Stimulated activated CD8-positive, alpha-beta memory T cell treated with anti-CD3 and anti-CD28 coated beads, Interleukin-7, amount 100 ng/mL, for 1 hour (primary cell): ENCODE measurements at places on chromosomes 2 and 18.

GRCh38 chr2:101733257-101733993, 35.9 kb downstream of the MAP4K4 start:
- DNase-seq, result no peak

- no peak for DNase-seq
Measured at GRCh38 chr2:3789256-3789655, 85.9 kb downstream of the DCDC2C start.

DNA sequence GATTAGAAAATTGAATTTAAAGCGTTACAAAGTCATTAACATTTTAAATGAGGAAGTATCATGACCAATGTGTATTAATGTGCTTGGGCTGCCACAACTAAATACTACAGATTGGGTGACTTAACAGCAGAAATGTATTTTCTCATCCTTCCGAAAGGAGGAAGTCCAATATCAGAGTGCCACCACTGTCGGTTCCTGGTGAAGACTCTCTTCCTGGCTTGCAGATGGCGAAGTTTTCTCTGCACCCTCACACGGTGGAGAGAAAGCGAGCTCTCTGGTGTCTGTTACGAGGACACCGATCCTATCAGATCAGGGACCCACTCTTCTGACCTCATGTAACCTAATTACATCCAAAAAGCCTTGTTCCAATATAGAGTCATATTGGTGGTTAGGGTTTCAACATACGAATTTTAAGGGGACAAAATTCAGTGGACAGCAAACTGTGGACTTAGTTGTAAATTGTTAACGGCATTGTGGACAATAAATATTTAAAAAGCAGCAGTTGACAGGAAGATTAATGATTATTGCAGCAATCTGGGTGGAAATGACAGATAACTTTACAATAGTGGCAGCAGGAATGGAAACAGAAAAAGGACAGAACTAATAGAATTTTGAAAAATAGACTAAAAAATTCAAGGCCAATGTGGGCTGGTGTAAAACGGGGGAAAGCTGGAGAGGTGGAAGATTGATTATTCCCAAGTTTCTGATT, 35.1 kb upstream of the CYRIA start:
- no peak for DNase-seq

GRCh38 chr2:163644238-163644637, 91.6 kb downstream of the FIGN start:
- DNase-seq, result no peak

DNA sequence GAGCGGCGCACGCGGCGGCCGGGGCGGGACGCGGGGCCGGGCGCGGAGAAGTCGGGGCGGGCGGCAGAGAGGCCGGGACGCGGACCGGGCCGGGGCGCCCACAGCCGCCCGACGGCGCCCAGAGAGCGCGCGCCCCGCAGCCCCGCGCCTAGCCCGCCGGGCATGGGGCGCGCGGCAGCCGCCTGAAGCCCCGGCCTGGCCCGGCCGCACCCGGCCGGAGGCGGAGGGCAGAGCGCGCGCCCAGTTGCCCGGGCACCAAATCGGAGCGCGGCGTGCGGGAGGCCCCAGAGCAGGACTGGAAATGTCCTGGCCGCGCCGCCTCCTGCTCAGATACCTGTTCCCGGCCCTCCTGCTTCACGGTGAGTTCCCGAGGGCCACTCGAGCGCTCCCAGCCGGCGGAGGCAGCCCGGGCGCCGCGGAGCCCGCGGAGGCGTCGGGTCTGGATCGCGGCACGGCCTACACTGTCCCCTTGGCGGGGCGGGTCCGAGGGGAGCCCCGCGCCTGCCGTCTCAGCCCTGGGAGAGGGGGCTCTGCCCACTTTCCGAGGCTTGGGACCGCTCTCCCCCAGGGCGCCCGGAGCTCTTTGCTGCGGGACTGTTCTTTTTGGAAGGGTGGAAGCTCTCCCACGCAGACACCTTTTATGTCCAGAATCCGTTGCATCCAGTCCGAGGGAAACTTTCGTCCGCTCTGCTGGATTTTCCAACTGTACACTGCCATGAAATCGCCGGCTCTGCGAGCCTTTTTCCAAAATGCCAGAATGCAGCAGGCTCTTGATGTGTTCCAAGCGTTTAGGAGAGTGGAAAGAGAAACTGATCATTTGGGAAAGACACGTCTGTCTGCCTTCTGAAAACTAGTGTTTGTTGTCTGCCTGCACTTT, 484 bp downstream of the APCDD1 start:
- no peak for DNase-seq

- peak; percentile 14 for DNase-seq
Measured at GRCh38 chr2:230714136-230714480, 1.5 kb downstream of the CAB39 start.

GRCh38 chr2:217338306-217338916, 478.5 kb upstream of the TNP1 start:
- no peak for DNase-seq

- DNase-seq, result no peak
Measured at GRCh38 chr2:231222318-231223000, 24.0 kb downstream of the ARMC9 start.

DNA sequence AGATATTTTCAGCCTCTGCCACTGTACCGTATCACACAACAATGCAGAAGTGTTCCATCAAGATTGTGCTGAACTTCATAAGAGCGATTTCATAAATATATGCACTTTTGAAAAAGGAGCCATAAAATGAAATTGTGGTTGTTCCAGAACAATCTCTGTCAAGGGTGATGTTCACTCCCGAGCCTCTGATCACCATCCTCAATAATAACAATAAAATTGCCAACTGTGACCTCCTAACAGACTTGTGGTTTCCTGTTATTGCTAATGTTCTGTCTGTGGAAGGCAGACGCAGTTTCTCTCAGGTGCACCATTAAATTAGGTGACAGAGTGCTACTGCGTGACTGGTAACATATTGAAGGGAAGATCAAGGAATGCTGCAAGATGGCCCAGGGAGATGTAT, 383.7 kb downstream of the SOCS6 start:
- DNase-seq, result no peak

GRCh38 chr2:190999949-191000665, 13.9 kb downstream of the STAT1 start:
- DNase-seq, result no peak

DNA sequence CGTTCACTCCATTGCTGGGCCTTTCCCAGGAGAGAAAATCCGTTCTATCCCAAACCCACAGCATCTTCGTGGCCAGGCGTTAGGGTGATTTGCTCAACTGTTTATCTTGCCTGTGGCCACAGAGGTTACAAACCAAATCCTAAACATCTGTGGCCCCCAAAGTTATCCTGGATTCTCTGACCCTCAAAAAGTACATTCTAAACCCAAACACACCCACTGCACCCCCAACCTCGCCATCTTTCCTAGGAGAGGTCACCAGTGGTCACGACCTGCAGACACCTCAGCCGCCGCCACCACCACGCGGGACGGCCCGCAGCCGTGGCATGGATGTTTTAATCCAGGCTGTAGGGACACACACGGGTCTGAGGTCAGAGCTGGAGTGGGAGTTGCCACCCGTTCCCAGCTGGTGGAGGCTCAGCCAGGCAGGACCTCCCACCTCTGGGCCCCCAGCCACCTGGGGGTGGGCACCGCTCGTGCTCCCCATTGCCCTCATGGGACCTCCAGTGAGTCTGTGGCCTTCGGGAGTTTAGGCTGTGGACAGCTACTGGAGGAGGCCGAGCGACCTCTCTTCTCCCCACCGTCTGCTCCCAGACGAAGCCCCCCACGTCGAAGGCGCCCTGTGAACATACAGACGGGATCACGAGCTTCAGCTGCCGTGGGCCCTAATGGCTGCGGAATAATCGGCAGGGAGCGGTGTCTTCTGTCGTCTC, 72.0 kb downstream of the KCNG2 start:
- no peak for DNase-seq

GRCh38 chr2:68653538-68653982, 10.2 kb downstream of the PROKR1 start:
- DNase-seq, result peak; percentile 13

DNA sequence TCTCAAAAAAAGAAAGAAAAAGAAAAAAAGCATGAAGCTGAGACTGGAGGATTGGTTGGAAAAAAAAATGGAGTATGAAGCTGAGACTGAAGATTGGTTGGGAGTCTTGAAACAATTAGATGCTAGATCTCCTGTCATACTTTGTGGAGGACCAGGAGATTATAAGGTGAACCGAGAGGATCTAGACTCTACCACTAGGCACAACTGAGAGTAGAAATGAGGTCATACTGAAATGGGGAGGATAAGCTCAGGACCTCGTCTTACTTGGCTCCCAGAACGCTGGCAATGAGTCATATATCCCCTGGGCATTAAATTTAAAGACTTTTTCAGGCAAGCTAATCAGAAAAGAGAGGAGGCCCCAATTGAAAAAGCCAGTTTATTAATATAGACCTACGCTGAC, 3.3 kb upstream of the ORC2 start:
- DNase-seq, result no peak

DNA sequence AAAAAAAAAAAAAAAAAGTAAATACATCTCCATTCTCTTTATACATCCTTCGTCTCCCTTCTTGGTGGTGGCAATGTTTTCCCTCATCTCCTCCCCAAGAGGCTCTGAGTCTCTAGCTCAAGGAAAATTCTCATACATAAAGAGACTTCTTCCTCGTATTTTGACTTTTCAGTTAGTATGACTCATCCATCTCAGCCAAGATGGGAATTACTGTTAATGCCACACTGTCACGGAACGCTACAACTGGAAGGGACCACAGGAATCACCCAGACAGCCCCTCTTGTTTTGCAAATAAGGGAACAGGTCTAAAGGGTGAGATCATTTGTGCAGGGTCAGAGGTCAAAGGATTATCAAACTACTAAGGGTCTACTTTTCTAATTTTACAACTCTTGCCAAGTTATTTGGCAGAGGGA, 19.5 kb downstream of the NFE2L2 start:
- DNase-seq, result no peak

GRCh38 chr18:79019881-79020280, 40.3 kb downstream of the SALL3 start:
- no peak for DNase-seq

- no peak for DNase-seq
Measured at GRCh38 chr18:79657342-79657996, 22.1 kb upstream of the CTDP1 start.

DNA sequence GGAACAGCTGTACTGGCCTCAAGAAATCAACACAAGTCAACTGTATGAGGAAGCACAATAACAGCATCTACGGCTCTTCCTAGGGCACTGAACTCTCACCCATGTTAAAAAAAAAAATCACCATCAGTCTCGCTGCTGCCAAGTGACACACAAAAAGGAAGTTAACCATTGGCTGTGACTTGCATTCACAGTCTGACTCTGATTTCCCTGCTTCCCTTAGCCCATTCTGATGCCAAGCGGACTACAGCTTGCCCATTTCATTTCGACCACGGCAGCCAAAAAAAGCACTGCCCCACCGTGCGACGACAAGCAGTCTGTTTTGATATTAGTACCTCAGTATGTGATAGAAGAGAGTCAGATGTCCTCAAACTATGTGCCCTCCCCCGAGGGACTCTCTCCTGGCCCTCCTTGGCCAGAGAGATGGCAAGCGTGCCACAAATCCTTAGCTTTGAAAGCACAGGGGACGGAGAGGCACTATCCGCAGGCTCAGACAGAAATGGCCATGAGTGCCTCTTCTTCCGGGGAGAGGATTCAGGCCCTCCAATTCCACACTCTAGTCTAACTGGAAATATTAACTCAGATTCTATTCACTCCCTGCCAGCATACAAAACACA, 250.0 kb downstream of the TCF4 start:
- no peak for DNase-seq

DNA sequence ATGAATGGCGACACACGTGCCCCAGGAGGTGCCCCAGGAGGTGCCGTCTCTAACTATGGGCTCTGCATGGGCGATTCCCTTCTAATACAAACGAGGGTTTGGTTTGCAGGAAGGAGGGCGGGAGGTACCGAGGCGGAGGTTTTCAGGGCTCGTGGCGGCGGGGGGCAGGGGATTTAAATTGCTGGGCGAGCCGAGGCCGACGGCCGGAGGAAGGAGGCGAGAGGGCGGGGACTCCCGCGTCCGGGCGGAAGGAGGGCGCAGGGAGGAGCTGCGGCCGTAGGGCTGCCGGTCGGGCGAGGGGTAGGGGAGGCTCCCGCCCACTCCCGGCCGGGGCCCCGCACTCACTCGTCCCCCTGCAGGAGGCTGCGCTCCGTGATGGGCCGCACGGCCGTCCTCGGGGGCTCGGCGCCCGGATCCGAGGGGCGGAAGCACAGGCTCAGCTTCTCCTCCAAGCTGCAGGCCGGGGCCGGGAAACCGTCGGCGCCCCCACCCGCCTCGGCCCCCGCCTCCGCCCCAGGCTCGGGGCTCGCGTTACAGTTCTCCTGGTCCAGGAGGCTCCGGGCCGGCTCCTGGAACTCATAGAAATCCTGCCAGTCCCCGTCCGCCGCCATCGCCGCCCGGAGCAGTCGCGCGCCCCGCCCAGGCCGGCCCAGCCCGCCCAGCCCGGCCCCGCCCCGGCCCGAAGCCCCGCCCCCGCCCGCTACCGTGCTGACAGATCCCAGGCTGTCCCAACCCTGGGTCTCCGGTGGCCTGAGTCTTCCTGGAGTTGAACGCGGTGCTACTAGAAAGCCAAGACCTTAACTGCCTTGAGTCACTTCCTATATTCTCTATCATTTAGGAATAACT, at the start of gene FEZ2:
FEZ2 (minus strand) TSS at position 637 of the 846 bp plus-strand sequence; CDS start at position 611, 26 bp downstream.
- peak; percentile 26 for DNase-seq

- DNase-seq, result no peak
Measured at GRCh38 chr18:62617793-62618591, 95.2 kb downstream of the ZCCHC2 start.

- no peak for DNase-seq
Measured at GRCh38 chr2:68088940-68089339, 26.1 kb upstream of the C1D start.

DNA sequence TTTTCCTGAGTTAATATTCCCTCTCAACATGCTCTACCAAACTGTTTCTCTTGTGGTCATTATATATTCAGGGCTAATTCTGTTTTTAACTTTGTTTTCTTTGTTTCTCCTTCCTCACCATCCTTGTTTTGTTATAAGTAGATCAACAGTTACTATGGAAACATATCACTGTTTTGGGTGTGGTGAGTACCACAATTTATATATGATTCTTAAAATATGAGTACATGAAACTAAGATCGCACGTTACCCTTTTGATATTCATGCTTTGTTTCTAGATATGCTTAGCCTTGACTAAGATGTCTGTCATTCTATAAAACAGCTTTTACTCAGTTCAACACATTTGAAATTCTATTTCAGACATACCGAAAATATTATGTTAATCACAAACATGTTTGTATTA, 232.3 kb upstream of the ITGA4 start:
- no peak for DNase-seq

DNA sequence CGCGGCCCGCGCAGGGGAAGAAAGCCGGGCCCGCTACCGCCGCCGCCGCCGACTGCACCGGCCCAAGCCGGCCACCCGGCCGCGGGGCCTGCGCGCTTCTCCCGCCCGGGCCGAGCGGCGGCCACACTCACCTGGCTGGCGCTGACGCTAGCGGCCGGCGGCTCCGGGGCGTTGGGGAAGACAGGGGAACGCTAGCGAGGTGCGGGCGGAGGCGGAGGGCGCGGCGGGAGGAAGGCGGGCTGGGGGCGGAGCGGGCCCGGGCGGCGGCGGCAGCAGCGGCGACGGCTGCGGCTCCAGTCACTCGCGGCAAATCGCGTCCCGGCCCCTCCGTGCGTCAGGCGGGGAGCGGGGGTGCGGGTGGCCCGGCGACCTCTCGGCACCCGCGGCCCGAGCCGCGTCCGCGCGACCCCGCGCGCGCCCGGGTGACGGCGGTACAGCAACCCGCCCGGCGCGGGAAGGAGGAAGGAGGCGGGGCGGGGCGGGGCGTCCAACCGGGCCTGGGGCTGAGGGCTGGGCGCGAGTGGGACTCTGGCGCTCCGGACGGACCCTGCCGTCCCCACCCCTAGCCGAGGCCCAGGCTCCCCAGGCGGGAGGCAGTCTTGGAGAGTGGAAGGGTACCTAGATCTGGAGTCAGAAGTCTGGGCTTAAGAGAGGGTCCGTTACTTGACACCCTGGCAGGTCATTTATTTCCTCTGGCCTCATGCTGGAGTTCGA, at the start of gene SESTD1:
SESTD1 (minus strand) TSS at position 465 of the 714 bp plus-strand sequence. CDS start 72,991 bp downstream, outside the sequence.
- peak; percentile 6 for DNase-seq

- no peak for DNase-seq
Measured at GRCh38 chr2:240401308-240401707, 34.2 kb upstream of the GPC1 start.
